Right forelimb (tissue), 1 donor: ENCODE measurements at places on chromosomes 5 and 9.

DNA sequence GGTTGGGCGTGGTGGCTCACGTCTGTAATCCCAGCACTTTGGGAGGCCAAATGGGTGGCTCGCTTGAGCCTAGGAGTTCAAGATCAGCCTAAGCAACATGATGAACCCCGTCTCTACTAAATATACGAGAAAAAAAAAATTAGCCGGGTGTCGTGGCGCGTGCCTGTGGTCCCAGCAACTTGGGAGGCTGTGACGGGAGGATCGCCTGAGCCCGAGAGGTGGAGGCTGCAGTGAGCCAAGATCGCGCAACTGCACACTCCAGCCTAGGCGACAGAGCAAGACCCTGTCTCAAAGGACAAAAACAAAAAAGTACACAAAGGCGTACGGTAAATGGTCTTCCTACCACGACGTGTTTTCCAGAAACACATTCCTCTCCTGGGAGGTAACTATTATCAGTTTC, 538 bp upstream of the BDP1 start:
- DNase-seq = peak; percentile 47

GRCh38 chr9:136564379-136564988, 18.6 kb upstream of the NOTCH1 start:
- DNase-seq = no peak

DNA sequence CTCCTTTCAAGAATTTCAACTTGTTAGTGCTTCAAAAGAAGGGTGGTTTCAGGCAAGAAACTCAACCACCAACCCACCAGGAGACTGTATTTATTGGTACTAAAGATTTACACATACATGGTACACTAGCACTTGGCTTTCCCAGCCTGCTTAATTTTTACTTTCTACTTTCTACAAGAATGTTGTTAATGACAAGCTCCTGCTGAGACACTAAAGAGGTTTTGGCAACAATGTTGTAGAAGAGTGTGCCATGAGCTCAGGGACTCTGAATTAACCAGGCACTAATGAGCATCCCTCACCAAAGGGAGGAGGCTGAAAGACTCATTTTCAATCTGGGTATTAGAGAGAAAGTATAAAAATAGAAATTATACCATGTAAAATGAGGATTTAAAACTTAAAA, 195.0 kb downstream of the KIAA0825 start:
- no peak for DNase-seq

GRCh38 chr9:13731637-13732036, 452.1 kb upstream of the MPDZ start:
- DNase-seq = no peak

DNA sequence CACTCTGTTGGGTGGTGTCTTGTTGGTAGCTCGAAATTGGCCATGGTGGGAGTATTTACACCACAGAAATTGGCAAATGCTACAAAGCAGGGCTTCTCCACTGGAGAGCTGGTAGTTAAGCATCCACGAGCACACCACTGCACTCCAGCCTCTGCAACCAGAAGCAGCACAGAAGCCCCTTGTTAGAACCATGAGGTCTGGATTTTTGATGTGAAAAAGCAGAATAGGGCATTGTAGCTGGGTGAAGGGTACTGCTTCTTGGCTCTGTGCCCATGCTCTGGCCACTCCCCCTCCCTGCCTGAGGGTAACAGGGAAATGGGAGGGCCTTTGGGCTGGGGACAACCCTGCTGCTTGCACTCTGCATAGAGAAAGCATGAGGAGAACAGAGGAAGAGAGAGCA, 81.2 kb upstream of the UBTD2 start:
- DNase-seq = no peak

DNA sequence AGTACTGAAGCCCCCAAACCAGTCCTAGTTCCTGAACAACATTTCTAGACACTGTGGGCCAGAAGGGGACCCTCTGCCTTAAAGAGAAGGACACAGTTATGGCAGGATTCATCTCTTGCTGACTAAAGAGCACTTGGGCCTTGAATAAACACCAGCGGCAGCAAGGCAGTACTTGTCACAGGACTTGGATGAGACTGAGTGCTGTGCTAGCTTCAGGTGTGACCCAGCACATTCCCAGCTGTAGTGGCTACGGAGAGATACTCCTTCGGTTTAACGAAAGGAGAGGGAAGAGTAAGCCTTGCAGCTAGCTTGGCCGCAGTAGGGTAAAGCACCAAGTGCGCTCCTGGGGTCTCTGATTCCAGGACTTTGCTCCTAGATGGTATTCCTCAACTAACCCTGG, 10.9 kb upstream of the STX17 start:
- no peak for DNase-seq

DNA sequence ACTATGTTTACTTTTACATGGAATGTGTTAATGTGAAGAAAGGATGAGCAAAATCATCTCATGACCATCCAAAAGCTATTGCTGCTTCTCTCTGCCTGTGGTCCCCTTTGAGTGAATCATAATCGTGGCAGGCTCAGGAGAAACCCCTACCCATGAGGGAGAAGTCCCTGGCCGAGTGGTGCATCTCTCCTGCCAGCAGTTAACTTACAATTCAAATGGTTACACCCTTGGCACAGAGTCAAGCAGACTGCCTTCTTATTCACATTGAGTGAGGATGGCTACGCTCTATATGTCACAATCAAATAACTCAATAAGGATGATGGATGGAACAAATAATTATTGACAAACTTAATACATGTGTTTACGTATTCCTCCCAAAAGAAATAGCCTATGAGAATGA, 179.1 kb downstream of the FGF1 start:
- no peak for DNase-seq

GRCh38 chr5:128196791-128197190, 113.2 kb downstream of the SLC12A2 start:
- DNase-seq = no peak

- DNase-seq = no peak
Observed at GRCh38 chr5:129716235-129716634, 31.7 kb upstream of the MINAR2 start.

DNA sequence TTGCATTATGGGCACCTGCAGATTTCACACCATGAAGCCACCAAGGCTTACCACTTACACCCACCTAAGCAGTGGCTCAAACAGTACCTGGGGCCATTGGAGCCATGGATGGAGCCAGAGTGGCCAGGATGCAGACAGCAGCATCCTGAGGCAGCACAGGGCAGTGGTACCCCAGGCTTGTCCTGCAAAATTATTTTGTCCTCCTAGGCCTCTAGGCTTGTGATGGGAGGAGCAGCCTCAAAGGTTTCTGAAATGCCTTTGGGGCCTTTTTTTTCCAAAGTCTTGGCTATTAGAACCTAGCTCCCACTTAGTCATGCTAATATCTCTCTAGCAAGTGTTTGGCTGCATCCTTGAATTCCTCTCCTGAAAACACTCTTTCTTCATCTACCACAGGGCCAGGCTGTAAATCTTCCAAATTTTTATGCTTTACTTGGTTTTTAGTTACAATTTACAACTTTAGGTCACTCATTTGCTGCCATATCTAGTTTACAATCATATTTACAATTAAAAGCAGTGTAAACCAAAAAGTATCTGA, 15.7 kb downstream of the TMC1 start:
- DNase-seq = no peak

- no peak for DNase-seq
Observed at GRCh38 chr9:80619356-80619755, 1047.6 kb downstream of the TLE4 start.

- no peak for DNase-seq
Observed at GRCh38 chr9:87516222-87516925, 18.7 kb downstream of the DAPK1 start.

DNA sequence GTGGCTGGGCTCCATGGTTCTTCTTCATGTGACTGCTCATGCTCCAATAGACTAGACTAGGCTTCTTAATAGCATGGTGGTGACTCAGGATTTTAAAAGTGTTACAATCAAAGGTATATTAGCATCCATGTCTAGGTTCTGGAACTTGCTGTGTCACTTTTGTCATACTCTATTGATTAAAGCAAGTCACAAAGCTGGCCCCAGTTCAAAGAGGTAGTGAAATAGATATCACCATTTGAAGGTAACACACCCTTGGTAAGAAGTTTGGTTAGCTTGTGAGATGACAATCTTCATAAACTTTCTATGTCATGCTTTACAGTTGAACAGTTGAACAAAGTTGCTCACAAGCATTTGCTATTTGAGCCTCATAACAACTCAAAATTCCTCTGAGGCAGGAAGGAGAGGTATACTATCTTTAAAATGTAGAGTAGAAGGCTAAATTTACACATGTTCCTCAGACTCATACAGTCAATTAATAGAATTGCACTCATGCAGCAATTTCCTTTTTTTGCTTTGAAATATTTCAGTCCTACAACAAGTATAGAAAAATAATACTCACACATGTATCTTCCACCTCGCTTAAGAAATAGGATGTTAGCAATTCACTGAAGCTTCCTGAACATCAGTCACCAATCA, 56.8 kb upstream of the TMEM252 start:
- DNase-seq = no peak

GRCh38 chr9:69809304-69809863, 11.2 kb upstream of the CFAP95 start:
- no peak for DNase-seq

- no peak for DNase-seq
Observed at GRCh38 chr5:163953901-163954300, 448.5 kb downstream of the MAT2B start.

GRCh38 chr5:141960018-141960417, 2.0 kb upstream of the PCDH12 start:
- DNase-seq = no peak

GRCh38 chr9:129402371-129402739, 218.5 kb downstream of the C9orf50 start:
- no peak for DNase-seq

DNA sequence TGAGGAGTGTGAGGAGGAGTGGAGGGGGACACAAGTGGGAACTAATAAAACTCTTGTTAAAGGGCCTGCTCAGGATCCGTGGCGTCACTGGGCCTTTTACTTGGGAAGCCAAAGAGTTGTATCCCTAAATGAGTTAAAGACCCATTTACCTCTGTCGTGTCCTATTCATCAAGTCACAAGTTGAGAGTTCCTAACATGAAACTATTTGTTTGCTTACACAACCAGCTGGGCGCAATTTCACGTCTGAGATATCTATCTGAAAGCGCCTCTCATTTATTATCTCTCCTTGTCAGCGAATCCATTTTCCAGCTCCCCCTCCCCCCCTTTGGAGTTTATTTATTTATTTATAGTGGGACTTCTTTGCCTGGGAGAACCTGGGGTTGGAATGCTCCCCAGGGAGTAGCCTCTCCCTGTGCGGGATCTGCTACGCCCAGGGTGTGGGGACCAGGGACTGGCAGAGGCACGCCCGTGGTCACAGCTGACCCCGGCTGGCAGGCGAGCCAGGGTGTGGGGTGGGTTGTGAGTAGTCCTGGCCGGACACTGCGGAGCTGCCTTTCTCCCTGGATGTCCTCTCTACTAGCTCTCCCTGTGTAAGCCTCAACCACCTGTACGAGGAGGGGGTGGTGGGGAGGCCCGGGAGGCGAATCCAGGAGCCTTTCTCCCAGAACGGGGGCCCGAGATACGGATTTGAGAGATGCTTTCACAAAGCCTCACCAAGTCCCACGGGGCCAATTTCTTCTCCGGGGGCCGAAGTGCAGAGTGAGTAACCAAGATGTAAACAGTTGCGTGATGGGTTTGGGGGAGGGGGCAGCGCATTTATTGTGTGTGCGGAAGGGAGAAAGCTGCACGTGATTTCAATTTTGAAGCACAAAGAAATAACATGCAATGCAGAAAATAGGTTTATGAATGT, 15.3 kb downstream of the NR2F1 start:
- no peak for DNase-seq

GRCh38 chr9:137545123-137545522, 5.1 kb downstream of the PNPLA7 start:
- DNase-seq = no peak

DNA sequence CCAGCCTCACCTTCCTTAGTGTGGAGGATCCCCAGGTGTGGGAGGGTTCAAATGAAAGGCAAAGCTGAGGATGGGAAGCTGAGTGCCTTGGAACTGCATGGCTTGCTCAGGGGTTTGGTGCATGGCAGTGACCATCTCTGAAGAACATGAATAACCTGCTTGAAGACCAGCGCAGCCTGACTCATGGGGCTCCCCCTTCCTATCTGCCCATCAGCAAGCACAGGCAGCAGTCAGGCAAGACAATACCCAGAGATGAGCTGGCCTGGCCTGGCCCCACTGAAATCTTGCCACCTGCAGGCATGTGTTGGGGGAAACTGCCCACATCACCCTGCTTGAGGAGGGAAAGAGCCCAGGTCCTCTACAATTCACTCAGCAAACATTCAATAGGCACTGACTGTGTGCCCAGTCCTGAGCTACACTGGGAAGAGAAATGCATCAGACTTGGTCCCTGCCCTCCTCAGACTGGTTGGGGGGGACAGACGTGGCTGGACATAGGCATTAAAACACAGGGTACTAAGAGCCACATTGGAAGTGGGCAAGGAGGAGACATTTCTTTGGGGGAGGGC, 105.0 kb upstream of the ALDH1B1 start:
- DNase-seq = no peak

GRCh38 chr5:159965031-159965837, 43.7 kb upstream of the TTC1 start:
- peak; percentile 51 for DNase-seq

DNA sequence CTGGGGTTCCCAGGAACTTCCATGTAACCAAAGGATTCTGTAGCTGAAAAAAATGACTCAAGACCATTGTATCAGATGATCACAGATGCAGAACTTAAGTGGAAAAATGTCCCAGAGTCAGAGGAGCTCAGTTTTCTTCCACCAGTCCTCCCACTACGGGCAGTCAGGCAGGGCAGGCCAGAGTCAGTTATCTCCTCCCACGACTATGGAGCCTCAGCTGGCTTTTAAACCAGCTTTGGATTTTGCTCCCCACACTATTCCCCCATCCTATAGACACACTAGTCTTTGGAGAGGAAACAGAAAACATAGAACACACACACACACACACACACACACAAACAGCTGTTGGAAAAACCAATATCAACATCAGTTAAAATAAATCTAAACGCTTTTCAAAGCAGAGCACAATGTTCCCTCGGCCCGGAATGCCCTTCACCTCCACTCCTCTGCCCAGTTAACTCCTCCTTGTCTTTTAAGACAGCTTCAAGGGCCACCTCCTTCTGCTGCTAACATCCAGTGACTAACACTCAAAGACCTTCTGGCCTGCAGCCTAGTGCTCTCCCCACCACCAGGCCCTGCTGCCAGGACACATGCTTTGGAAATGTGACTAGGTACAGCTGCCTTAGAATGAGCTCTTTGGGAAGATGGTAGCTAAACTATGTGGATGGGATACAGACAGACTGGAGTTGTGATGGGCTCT, 56.8 kb downstream of the NIPAL4 start:
- no peak for DNase-seq
